ENCODE measurements at places on chromosomes 12 and 14.
A peak's percentile ranks its signal among the peaks of the same experiment; 100 is the strongest.

DNA sequence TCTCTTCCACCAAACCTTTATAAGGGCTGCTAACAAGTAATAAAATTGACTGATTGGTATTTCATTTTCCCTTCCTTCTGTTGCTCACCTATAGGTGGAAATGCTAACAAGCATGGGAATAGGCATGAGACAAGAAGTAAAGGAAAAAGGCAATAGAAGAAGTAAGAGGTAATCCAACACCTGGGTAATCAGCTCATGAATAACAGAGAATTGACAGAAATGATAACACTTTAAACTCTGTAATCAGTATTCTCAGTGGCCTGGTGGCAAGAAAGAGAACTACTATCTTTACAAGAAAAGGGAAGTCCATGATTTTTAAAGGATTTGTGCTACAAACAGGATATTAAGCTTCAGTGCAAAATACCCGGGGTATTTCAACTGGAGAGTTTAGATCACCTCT is 737.8 kb downstream of the RERGL start:
- no peak for DNase-seq

GRCh38 chr12:46677749-46678148 is 148.0 kb downstream of the SLC38A4 start:
- DNase-seq: peak; percentile 35

- DNase-seq: no peak
Observed at GRCh38 chr14:101185946-101186345, 282.4 kb upstream of the RTL1 start.

DNA sequence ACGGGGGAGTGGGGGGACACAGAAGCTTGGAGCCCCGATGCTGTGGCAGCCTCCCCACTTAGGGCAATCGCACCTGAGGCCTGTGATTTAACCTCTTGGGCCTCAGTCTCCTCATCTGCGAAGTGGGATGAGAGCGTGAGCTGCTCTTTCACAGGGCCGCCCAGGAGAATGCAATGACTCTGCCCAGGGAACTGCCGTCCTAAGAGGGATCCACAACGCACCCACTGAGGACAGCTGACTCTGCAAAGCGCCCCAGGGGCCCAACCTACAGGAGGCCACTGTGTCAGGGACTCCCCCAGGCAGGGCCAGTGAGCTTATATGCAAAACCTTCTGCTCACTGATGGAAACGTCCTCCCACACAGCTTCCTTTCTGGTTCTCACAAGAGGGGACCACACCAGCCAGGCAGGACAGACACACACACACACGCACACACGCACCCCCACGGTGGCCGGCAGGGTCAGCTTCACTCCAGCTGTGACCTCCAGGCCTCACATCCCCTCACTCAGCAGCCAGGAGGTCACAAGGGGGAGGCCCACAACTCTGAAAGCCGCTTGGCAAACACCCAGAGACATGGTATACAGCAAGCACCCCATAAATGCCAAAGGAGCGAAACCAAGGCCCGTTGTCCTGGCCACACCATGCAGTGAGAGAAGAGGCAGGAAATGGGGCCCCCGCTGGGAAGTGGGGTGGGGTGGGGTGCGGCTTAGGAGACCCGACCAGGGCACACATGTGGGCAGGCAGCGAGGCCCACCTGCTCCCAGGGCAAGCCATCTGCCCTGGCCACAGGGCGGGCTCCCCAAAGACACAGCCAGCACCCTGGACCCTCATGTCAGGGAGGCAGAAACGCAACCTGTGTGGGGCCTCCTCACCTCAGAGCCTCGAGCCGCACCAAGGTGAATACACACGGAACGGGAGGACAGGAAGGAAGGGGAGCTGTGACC is 73.3 kb downstream of the NCOR2 start:
- no peak for DNase-seq

- DNase-seq: no peak
Observed at GRCh38 chr12:49901986-49902385, 1.7 kb downstream of the FAIM2 start.

GRCh38 chr12:113366827-113367226 is 8.4 kb downstream of the PLBD2 start:
- DNase-seq: no peak

DNA sequence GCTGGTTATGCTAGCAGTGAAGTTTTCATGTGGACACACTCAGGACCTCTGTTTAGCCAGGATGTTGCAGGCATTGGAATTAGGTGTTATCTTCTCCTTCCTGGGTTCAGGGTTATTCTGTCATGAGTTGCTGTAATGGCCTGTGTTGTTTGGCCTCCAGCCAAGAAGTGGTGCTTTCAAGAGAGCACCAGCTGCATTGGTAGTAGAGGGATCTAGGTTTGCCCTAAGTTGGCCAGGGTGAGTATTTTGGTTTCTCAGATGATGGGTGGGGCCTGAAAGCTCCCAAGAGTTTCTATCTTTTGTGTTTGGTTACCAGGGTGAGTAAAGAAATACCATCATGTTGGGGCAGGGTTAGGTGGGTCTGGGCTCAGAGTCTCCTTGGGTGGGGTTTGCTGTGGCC is 2.7 kb upstream of the GZMH start:
- peak; percentile 4 for DNase-seq

- DNase-seq: no peak
Observed at GRCh38 chr12:102171951-102172350, 25.7 kb downstream of the PMCH start.
